ENCODE measurements at places on chromosomes 6 and 20.

GRCh38 chr6:150482883-150483409 lies 114.1 kb downstream of the IYD start:
- no peak for DNase-seq

DNA sequence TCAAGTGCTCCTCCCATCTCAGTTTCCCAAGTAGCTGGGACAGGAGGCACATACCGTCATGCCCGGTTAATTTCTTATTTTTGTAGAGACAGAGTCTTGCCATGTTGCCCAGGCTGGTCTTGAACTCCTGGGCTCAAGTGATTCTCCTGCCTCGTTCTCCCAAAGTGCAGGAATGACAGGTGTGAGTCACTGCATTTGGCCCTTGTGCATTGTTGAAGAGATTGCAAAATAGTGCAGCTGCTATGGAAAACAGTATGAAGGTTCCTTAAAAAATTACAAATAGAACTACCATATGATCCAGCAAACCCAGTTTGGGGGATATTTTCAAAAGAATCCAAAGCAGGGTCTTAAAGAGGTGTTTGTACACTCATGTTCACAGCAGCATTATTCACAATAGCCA lies 69.1 kb downstream of the GJA10 start:
- DNase-seq = no peak

DNA sequence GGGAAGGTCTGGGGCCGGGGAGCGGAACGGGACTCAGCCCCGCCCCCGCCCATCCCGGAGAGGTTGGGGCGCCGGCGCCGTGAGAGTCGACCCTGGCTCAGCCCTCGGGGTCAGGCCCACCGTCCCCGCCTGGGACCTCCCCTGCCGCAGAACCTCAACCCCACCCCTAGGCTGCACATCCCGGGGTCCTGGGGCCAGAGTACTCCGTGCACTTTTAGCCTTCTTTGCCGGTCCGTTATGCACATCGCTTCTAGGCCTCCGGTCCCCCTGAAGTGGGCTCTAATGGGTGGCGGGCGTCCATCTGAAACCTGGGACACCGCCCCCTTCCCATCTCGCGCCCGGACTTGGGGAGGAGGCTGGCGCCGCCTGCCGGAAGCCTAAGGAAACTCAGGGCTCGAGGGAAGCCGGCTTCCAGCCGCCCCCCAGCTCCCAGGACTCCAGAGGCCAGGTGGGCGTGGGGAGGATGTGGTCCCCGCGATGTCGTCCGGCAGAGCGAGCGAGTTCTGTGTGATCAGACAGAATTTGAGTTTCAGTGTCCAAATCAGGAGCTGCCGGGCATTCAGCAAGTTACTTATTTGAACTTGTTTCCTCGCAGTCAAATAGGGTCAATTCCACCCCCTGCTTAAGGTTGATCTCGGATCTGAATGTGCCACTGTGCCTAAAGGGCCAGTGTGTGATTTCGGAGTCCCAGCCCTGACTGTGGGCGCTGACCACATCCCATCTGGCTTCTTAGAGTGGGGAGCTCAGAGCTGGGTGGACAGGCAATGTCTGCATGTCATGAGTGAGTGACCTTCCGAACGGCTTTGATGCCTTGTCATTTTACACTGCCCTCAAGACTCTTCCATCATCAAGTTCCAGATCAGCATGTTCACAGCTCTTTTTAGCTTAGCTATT lies 47.6 kb downstream of the CPXM1 start:
- DNase-seq = no peak

DNA sequence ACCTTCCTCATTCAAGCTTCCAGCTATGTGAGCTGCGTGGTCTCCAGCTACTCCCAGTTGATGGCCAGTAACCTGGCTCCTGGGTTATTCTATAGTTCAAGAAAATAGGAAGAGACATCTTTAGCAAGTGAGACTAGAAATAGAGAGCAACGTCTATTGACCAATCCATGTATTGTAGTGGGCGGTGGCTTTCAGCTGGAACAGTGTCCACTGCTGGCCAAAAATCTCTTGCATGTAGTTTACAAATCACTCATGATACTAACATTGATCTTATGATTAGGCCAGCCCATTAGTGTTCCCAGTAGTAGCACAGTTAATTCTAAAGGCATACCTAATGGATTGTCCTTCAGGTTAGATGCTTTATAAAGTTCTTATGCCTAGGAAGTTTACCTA lies 58.9 kb upstream of the SCP2D1 start:
- DNase-seq = no peak

GRCh38 chr20:58294497-58295455 lies 14.7 kb upstream of the RAB22A start:
- DNase-seq = no peak

GRCh38 chr6:43804550-43805223 lies 34.7 kb downstream of the VEGFA start:
- no peak for DNase-seq

GRCh38 chr20:33281550-33282146 lies 1.4 kb upstream of the BPIFB1 start:
- no peak for DNase-seq

- DNase-seq = no peak
Observed at GRCh38 chr6:28134015-28134414, 7.7 kb upstream of the ZKSCAN8 start.

DNA sequence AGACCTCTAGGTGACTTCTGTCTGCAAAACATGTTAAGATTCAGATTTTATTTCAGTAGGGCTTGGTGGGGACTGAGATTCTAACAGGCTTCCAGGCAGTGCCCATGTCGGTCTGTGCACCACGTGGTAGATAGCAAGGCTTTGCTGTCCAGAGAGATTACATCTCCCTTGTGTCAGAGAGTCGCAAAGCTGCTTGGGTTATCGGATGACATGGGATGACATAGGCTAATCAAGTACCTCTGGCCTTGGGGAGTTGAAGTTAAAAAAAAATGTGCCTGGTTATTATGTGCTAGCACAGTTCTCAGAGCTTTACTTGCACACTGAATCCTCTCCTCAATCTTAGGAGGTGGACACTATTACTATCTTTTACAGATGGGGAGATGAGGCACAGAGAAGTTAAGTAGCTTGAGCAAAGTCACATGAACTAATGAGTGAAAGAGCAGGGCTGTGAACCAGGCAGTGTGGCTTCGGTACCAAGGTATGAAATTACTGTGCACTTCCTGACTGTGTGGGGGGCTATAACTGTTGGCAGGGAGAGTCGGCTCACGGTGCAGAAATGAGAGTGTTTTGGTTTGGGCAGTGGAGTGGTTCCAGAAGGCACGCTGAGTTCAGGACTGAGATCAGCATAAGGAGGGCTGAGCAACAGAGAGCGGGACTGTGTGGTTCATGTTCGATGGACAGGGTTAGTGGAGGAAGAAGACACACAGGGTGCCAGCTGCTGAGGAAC lies 41.1 kb downstream of the FARS2 start:
- no peak for DNase-seq

GRCh38 chr6:15980801-15981200 lies 148.1 kb upstream of the MYLIP start:
- DNase-seq = no peak

GRCh38 chr6:107647439-107647948 lies 157.6 kb downstream of the SOBP start:
- DNase-seq = no peak

DNA sequence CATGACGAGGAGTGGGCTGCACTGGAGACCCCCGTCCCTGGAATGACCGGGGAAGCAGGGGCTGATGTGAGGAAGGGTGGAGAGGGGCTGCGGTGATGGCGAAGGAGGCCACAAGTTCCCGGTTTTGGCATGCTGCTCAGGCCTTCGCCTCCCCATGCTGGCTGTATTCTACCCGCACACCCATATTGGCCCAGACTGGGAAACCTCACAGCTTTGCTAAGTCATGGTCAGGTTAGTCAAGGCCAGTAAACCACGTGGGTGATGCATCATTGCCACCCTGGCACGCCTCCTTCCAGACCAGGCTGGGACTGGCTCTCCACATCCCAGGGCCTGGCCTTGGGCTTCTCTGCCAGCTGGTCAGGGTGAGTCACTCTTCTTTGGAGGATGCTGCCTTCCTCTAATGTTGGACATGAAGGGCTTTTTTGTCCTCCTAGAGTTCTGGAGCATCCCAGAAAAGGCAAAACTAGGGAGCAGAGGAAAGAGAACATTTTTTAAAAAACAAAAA lies 53.8 kb downstream of the PCNA start:
- no peak for DNase-seq

DNA sequence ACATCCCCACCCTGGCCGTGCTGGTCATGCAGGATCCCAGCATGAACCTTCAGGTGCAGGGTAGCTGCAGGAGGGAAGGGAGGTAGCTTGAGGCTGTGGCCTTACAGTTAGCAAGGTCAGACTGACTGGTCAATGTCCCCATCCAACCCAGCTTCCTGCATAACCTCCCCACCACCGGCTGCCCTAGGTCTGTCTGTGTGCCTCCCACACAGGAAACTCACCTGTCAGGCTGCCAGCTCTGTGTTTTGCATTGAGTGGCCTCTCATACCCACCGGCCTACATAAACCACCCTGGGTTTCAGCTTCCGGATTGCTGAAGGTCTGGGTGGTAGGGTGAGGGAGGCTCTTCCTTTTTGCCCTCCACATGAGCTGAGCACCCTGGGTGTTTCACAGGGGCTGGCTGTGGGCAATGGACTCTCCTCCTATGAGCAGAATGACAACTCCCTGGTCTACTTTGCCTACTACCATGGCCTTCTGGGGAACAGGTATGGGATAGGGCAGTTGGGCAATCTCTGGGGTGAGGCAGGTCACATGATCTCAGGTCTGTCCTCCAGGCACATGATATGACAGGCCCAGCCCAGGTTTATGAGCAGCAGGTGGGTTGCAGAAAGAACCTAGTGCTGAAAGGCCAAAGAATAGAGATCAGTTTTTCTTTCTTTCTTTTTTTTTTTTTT lies 1.8 kb downstream of the CTSA start:
- no peak for DNase-seq

DNA sequence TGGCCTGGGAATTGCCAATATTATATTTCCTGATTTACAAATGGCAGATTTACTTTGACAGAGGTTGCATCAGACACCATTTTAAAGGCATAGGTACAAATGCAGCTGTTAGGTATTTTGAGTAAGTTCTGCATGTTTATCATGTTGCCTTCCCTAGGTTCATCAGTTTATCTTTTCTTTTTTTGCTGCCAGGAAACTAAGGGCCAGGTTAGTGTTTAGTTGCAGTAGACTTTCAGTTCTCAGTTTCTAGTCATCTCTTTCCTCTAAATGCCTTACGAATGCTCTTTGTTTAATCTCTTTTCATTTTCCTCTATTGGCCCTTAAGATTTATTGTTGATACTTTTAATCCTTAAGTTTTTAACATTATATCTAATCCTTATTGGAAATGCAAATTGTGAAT lies 129.9 kb downstream of the SMAP1 start:
- no peak for DNase-seq

- no peak for DNase-seq
Observed at GRCh38 chr20:10864076-10864672, 190.4 kb upstream of the JAG1 start.
